Neural progenitor cell (in vitro differentiated cells): ENCODE measurements at places on chromosomes 3 and 15.

- peak; percentile 18 for DNase-seq
Observed at GRCh38 chr15:101250341-101250831, 1.5 kb downstream of the CHSY1 start.

- DNase-seq: no peak
Observed at GRCh38 chr15:75929799-75930565, 26.3 kb downstream of the FBXO22 start.

DNA sequence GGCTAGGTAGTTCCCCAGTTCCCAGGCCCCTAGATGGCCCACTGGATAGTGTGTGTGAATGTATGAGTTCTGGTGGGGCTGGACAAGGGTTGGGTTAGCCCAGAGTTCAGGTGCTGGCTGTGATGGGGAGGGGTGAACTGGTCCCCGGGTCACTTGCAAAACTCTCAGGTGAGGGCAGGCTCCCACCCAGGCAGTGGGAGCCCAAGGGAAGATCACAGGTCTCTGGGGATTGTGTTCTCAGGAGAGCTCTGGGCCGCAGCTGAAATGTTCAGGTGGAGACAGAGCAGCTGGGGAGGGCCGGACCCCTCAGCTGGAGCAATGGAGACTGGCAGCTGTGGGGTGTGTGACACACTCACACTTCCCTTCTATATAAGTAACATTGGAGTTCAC, 12.8 kb upstream of the FAM98B start:
- DNase-seq: no peak

DNA sequence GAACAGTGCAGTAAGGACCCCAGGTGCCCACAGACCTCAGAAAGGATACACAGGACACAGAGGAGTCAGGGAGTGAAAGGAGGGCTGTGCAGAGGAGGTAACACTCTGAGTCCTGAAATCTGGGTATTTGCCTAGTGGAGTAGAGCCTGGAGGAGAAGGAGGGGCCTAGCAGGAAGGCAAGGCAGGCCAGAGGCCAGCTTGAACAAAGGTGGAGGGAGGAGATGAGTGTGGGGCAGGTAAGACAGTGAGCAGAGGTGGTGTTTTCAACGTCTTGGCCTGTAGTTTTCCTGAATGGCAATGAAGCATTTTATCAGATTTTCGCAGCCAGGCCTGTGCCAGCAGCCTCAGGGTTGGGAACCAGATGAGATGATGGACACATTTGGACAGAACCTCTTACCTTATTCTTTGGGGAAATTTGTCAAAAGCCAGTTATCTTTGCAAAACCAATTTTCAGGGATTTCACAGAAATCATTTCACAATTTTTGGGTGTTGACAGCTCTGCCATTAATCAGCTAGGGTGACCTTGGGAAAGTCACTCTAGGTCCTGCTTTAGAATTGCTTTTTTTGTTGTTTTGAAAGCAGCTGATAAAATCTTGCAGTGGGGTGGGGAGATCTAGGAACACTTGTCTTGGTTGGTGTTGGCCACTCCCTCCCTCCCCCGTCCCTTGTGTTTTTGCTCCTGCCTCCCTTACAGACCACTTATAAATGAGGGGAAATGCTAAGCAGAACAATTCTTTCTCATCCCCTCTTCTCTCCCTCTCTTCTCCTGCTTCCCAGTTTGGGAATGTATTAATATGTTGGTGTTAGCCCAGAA, 38.4 kb downstream of the SPSB4 start:
- DNase-seq: no peak

GRCh38 chr3:30098243-30098642, 508.2 kb upstream of the TGFBR2 start:
- DNase-seq: no peak

GRCh38 chr3:173892547-173892946, 495.0 kb downstream of the NLGN1 start:
- DNase-seq: no peak

- no peak for DNase-seq
Observed at GRCh38 chr15:36645106-36645505, 65.7 kb downstream of the CDIN1 start.

GRCh38 chr15:57385923-57386390, 9.7 kb downstream of the CGNL1 start:
- no peak for DNase-seq

DNA sequence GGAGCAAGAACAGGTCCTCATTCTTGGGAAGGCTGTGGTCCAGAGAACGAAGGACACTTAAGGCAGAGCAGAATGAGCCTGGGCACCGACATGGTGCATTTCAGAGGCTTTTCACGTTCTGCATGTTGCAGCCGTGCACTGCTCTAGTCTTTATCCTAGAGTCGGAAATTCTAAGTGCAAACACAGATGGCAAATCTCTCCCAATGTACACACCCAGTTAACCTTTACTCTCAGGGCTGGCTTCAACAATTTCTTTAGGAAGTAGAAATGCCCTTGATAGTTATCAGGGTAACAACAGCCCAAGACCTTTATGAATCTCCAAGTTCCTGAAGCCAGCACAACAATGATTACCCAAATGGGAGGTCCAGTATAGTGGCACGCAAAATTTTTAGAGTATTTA, 39.1 kb upstream of the LRTM1 start:
- no peak for DNase-seq

DNA sequence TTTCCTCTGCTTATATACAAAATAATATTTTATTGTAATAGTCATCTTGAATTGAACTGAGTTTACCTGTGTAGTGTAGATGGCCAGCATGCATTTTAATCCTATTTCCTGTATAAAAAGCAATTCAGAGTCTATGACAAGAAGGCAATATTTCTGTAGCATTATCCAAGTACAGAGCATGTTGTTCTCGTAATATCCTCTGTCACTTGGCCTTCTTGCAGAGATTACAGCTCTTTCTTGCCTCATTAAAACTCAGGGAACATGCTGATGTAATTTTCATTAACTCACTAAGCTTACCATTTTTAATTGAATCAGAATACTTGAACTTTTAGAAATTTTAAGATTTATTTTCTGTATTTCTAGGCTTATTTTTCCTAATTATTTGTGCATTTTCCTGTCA, 203.3 kb upstream of the AGTR1 start:
- no peak for DNase-seq

DNA sequence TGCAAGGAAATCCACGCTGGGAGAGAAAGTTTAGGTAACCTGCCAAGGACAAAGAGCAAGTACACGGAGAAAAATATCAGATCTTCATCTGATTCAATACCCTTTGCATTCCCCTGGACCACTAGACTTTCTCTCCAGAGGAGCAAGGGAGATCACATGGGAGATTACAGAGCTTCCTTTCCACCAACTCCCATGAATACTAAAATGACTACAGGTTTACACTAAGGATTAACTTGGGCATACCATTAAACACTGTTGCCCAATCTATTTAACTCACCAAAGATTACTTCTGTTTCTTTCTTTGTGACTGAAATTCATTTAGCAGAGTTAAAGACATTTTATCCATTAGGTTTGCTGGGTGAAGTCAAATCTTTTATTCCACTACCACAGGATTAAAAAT, 71.2 kb downstream of the RYK start:
- DNase-seq: no peak

- no peak for DNase-seq
Observed at GRCh38 chr3:47652142-47652541, 73.5 kb upstream of the CSPG5 start.

GRCh38 chr3:71189480-71189879, 394.0 kb downstream of the FOXP1 start:
- DNase-seq: no peak

DNA sequence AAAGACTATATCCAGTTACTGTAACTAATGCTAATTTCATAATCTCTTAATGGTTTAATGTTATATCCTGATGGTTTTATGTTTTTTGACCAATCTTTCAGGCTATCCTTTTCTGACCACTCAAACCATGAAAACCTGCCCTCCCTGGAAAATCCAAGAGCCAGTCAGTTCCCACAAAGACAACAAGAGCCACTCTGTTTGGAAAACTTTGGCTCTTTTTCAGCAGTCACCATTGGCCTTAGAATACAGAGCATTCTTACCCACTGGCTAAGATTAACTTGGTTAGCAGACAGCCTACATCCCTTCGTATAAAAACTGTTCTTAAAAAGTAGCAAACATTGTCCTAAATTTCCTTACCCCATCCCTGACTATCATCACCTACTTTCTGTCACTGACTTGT, 32.9 kb downstream of the ALCAM start:
- no peak for DNase-seq

DNA sequence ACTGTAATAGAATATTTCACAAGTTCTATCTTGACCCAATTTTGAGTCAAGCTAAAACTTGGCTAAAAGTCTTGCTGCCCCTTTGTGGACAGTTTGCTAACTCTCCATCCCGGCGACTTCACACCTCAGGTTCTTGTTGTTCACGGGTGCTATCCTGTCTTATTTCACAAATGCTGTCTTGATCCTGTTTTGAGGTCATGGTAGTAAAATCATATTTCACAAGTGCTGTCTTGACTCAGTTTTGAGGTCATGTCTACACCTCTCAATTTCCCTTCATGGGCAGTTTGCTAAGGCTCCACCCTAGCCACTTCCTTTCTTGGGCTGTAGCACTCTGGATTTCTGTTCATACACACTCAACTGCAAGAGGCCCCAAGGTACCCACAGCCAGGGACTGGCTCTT, 45.0 kb upstream of the GK5 start:
- DNase-seq: no peak

DNA sequence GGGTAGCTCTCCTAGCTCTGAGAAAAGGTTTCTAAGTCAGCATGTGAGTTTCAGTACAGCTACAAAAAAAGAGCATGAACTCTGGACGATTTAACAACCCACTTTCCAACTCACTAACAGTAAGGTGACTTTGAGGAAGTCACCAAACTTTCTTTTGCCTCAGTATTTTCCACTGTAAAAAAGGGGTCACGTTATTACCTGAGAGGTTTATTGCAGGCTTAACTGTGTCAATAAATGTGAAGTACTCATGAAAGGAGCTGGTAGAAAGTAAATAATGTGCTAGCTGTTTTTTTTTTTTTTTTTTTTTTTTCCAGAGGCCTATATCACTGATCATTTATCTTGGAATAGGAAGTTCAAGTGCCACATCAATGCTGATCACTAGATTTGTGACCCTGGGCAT, 89.3 kb downstream of the PLSCR2 start:
- no peak for DNase-seq

DNA sequence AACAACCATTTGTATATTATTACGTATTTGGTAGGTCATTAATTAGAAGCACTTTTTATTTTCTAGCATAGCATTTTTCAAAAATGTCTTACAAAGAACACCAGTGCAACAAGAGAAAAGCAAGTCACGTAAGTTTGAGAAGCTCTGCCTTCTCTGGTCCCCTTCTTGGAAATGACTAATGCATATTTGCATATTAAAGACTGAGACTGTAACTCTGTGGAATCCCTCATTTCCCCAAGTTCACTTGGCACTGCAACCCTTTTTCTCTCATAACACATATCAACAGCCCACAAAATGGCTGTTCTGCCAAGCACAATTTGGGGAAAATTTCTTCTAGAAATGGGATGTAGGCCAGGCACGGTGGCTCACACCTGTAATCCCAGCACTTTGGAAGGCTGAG, 176.3 kb downstream of the ERC2 start:
- no peak for DNase-seq

DNA sequence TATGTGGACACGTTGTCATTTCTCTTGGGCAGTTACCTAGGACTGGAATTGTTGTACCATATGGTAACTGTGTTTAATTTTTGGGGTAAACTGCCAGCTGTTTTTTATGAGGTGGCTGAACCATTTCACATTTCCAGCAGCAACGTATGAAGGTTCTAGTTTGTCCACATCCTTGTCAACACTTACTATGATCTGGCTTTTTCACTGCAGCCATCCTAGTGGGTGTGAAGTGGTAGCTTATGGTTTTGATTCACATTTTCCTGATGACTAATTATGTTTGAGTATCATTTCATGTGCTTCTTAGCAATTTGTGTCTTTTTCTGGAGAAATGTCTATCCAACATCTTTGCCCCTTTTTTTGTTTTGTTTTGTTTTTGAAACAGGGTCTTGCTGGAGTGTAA, 96.2 kb downstream of the VGLL4 start:
- no peak for DNase-seq

- no peak for DNase-seq
Observed at GRCh38 chr3:16118396-16118795, 56.1 kb upstream of the GALNT15 start.

GRCh38 chr3:9947025-9947995, 4.9 kb downstream of the PRRT3 start:
- DNase-seq: peak; percentile 85

- no peak for DNase-seq
Observed at GRCh38 chr3:168476360-168476980, 380.7 kb upstream of the GOLIM4 start.

- DNase-seq: no peak
Observed at GRCh38 chr3:34925851-34926250, 713.5 kb upstream of the ARPP21 start.

DNA sequence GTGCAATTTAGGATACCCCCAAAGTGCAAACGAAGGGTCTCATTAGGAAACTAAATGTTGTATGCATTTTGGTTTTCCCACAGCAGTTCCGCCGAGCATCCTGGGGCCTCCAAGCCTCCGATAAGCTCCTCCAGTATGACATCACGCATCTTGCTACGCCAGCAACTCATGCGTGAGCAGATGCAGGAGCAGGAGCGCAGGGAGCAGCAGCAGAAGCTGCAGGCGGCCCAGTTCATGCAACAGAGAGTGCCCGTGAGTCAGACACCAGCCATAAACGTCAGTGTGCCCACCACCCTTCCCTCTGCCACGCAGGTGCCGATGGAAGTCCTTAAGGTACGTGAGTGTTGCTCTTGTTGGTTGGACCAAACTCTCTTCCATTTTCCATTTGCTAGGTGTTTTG, 120.5 kb upstream of the SAMMSON start:
- peak; percentile 19 for DNase-seq

- DNase-seq: peak; percentile 64
Observed at GRCh38 chr3:17645074-17645698, 97.2 kb downstream of the TBC1D5 start.

DNA sequence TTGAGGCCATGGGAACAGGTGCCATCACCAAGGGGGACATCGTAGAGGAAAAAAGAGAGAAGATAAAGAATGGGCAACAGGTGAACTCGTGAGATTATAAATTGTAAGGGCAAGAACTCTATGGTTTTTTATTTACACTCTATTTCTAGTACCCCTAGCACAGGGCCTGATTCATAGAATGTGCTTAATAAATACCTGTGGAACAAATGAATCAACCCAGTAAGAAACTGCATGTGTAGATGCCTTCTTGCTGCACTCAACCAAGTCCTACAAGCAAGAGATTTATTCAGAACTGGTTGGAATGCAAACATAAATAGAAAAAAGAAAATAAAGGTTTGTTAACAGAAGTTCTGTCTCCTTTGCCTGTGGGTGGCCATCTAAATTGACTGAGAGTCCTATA, 18.7 kb upstream of the KPNA1 start:
- no peak for DNase-seq

GRCh38 chr3:190083635-190084034, 37.1 kb downstream of the P3H2 start:
- no peak for DNase-seq
